Fibroblast of skin of left quadriceps (primary cell): ENCODE measurements at places on chromosomes 2 and 18.
A peak's percentile ranks its signal among the peaks of the same experiment; 100 is the strongest.

- DNase-seq = peak; percentile 44
Measured at GRCh38 chr2:160911258-160911657, 249.0 kb upstream of the TANK start.

GRCh38 chr18:63965716-63966330 is 4.1 kb upstream of the SERPINB8 start:
- DNase-seq = no peak

DNA sequence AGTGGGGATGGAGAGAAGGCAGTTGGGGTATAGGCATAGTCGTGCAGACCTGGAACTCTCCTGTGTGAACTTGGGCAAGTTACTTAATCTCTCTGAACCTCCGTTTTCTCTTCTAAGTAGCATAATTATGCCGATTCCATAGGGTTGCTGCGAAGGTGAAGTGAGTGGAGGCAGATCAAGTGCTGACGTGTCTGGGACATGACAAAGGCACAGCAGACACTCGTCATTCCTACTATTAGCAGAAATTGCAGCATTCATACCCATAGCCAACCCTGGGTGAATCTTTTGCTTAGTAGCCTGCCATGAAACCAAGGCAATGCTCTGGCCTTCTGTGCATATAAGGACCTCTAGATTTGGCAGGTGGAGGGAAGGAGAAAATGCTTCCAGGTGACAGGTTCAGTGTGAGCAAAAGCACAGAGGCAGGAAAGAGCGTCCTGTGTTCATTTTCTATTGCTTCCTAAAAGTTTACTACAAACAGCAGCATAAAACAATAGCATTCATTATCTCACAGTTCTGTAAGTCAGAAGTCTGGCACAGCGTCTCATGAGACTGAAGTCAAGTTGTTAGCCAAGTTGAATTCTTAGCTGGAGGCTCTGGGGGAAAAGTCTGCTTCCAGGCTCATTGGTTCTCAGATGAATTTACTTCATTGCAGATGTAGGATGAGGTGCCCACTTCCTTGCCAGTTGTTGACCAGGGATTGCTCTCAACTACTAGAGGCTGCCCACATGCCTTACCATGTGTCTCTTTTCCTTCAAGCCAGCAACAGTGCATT is 77.8 kb downstream of the CTIF start:
- DNase-seq = no peak

GRCh38 chr2:29726976-29727375 is 194.4 kb downstream of the ALK start:
- no peak for DNase-seq

DNA sequence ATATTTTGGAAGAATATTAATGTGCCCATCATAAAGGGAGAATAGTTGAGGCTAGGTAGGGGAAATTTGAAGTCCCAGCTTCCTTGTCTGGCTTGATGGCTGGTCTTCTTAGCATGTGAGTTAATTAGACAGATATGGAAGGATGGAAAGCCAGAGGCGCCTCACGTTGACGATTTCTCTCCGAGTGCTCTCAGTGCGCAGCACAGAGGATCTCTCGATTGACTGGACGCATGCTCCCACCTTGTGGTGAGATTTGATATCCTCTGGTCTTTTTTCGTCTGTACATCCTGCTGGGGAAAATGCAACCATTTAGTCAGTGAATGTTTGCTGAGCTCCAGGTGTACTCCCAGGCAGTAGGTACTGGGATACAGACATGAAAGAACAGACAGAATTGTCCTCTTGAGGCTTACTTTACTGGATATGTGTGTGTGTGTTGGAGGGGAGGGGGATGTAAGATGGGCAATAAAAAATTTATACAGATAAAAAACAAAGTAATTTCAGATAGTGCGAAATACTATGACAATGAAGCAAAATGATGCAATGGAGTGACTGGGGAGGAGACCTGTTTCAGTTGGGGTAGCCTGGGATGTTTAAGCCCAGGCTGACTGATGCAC is 66.9 kb upstream of the ZNG1B start:
- DNase-seq = peak; percentile 46

DNA sequence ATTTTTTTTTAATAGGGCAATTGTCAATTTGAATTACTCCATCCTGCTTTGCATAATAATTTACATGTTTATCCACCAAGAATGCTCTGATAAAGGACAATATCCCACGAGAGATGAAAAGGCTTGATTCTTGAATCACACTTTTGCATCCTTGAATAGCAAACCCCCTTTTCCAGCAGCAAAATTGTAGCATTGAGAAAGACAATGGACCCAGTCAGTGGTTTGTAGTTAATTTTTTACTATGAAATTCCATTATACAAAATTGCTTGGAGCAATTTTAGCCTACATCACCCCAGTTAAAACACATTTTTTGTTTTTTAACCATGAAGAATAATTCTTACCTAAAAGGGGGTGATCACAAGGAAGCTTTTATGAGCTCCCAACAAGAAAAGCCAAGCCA is 255.1 kb downstream of the RND3 start:
- DNase-seq = no peak

GRCh38 chr2:127569666-127570065 is 34.2 kb downstream of the MYO7B start:
- DNase-seq = no peak

- DNase-seq = peak; percentile 8
Measured at GRCh38 chr2:153940511-153940910, 68.8 kb downstream of the GALNT13 start.

DNA sequence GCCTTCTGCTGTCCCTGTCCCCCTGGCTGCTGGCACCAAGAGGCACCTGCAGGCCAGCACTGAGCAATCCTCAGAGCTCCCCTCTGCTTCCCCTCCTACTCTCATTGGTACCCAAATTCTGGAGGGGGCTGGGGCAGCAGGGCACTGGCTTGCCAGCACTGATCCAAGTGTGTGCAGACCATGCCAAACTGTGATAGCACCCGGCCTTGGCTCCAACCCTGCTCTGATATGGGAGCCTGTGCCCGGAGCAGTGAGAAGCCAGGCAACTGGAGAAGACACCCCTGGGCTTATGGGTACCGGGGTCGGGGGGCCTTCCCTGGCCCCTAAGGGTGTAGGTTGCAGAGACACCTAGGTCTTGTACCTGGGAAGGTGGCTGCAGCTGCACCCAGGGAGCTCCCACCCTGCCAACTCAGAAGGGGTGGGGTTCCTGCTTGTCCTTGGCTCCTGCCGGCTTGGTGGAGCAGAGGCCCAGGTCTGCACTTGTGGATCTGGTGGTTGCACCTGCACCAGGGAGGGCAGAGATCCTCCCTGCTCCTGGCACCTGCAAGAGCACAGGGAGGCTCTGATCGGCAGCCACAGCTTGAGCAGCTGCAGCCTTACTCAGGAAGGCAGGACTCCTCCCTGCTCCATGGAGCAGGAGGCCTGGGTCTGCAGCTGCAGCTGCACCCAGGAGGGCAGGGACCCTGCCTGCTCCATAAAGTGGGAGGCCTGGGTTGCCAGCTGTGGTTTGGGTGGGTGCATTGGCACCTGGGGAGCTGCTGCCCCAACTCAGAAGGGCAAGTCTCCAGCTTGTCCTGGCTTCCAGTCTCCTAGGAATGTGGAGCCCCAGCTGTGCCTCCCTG is 96.3 kb downstream of the BCL2L11 start:
- no peak for DNase-seq

GRCh38 chr2:224027070-224027469 is 12.0 kb downstream of the SERPINE2 start:
- DNase-seq = no peak

- no peak for DNase-seq
Measured at GRCh38 chr2:179106342-179106675, 56.4 kb upstream of the CCDC141 start.

GRCh38 chr2:108223573-108223972 is 16.2 kb upstream of the SULT1C3 start:
- no peak for DNase-seq

GRCh38 chr2:145379934-145380333 is 860.0 kb upstream of the ZEB2 start:
- DNase-seq = no peak

DNA sequence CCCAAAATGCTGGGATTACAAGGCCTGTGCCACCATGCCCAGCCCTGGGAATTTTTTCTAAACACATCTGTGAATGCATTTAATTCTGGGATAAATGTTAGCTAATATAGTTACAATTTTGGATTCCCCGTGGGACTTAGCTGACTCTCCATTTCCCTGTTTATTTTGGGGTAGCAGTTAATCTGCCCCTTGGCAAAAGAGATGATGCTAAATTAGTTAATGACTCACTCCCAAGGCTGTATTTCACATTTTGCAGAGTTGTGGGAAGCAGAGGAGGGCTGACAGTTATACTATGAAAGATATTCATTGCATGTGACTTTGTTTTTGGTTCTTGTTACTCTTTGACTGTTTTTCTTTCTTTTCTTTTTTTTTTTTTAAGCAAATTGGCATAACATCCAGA is 3.2 kb downstream of the MTHFD2 start:
- DNase-seq = peak; percentile 60

DNA sequence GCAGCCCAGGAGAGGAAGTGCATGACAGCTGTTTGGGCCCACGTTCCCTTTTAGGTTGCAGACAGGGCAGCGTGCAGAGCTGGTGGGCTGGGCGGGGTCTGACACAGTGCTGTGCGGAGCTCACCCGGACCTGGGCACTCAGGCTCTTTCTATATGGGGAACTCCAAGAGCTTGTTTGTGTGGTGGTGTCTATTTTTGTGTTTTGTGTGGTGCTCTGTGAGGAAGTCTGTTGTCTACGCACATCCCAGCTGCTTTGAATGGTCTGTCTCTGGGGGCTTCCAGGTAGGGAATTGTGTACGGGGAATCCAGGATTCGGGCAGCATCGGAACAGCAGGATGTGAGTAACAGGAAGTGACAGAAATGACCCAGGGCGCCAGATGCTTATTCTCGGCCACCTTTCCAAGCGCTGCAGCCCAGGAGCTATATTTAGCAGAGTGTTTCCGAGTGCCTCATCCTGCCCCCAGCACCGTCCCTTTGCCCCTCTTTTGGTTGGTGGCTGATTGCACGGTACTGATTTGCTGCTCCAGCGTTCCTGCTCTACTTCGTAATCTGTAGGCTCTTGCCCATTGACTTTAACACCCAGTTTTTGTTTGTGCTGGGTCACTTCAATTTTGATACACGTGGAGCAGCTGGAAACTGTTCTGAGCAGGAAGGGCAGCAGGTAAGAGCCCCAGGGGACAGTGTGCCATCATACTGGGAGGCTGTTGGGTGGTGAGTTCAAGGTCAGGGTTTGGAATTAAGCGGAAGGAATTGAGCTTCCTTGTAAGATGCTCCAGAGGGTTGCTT is 64.7 kb downstream of the DGKD start:
- no peak for DNase-seq

DNA sequence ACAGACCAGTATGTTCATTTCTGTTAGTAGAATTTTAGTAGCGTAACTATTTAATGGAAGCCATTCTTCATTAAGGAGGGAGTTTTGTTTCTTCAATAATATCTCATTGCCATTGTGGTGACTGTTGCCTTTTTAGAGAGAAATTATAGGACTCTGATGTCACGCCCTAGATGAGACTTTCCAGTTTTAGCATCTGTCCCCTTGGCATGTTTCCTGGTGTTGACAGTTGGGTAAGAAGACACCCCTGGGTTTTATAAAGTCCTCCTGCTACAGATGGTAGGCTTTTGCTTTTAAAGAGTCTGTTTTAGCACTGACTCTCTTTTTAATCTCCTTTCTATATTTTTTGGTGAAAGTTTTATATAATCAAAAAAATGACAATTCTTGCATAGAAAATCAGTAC is 41.9 kb downstream of the KCNJ3 start:
- no peak for DNase-seq

GRCh38 chr2:162058973-162059668 is 14.9 kb downstream of the DPP4 start:
- no peak for DNase-seq

GRCh38 chr2:235864733-235865515 is 303.3 kb downstream of the GBX2 start:
- peak; percentile 32 for DNase-seq

- no peak for DNase-seq
Measured at GRCh38 chr2:60416221-60417008, 137.0 kb downstream of the BCL11A start.

- no peak for DNase-seq
Measured at GRCh38 chr2:150612957-150613710, 125.7 kb upstream of the RND3 start.

DNA sequence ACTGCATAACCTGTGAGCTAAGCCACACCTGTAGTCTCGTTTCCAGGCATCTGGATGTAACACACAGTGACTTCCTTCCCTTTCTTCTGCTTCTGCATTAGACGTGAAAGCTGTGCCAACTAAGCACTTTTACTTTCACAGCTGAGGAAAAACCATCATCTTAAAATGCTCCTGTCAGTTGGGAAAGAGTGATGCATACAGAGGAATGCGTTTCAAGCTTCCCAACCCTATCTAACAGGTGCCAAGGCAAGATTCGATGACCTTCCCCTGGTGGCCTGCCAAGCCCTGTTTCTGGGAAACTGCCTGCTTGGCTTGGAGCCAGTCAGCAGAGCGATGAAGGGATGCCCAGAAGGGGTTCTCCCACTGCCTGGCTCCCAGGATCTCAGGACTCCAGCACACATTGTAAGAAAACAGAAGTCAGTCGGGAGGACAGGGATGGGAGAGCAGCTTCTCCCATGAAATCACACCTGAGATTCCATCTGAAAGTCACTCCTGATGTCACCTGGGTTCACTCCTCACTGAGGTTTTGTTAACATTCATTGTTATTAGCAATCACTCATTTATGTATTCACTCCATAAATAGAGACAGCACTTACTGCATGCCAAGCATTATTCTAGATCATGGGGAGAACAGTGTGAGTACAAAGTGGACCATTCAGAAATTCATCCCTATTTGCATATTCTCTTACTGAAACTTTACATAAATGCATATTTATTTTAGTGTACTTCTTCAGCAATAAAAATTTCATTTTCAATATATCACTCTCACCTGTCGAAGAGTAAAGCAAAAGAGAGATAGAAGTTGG is 64.1 kb downstream of the DTNA start:
- no peak for DNase-seq

GRCh38 chr18:58727776-58728500 is 56.7 kb downstream of the MALT1 start:
- DNase-seq = no peak

- DNase-seq = no peak
Measured at GRCh38 chr2:209591021-209591420, 167.2 kb downstream of the MAP2 start.

DNA sequence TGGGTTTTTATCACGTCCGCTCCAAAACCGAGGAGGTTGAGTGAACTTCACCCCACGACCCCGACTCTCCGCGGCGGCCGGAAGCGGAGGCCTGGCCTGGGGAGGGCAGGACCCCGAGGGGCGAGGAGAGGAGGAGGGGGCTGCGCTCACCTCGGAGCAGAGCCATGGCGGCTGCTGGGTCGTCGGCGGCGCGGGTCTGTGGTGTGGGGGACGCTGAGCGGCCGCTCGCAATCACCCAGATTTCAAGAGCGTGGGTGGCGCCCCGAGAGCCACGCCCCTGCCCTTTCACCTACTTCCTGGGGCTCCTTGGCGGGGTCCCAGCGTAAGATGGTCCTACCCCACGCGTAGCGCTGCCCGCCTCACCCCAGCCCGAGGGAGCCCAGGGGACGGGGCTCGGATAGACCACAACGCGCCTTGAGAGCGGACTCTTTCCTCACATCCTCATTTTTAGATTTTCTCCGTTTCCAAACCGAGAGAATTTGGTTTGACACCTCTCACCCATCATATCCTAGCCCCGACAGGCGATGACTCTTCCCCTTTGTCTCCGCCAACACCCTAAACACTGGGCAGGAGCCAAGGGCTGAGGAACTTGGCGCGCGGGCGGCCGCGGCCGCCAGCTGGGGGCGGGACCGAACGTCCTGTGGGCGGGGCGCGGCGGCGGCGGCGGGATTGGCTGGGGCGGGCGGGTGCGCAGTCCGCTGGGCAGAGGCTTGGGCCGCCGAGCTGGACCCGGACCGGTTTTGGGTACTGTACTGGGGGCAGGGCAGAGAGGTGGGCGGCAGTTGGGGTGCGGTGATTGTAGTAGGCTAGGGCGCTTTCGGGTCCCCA is at the start of gene ACAA2:
ACAA2 (minus strand) TSS at position 215 of the 828 bp plus-strand sequence; CDS start at position 166, 49 bp downstream.
- peak; percentile 78 for DNase-seq
